Pancreas (tissue), 10 donors: ENCODE measurements at places on chromosomes 4 and X. TPM values are rescaled to one million over a fixed set of nuclear protein-coding genes. Genes with fewer than 3 reads are reported as not detected.

DNA sequence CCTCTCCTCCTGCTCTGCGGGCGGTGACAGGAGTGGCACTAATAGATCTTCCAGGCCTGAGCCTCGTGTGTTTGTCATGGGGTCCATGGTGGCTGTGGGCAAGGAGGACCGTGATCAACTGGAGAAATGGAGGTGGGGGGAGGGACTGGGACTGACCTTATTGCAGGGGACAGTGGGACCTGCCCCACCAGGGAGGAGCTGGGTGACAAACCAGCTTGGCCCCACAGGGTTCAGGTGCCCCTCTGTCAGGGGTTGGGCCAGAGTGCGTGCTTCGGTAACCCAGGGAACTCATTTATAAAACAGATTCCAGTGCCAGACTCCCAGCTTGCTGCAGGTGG lies 366.5 kb downstream of the BCOR start:
- no peak for DNase-seq

GRCh38 chr4:83932750-83933391 lies 397.0 kb downstream of the GPAT3 start:
- DNase-seq = no peak

- DNase-seq = peak; percentile 30
Measured at GRCh38 chrX:108736509-108737479, at the start of gene IRS4. Gene IRS4, minus strand, starts transcription at chrX:108736563.

- DNase-seq = peak; percentile 34
Measured at GRCh38 chr4:5423670-5424069, 284.7 kb downstream of the EVC2 start.

DNA sequence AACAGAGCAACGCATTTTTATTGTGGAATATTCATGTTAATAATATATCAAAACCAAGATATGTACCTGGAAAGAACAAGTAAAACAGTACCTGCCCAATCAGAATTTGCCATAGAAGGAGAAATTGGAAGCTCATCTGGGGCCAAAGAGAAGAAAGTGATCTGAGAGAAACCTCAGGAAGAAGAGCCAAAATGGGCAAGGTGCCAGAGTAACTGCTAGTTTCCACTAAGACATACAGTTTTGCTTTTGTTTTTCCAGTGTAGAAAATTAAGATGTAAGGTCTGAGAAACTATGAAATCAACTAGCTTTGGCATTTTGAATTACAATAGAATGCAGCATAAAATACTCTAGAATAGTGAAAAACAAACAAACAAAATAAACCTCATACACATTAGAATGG lies 2201.2 kb downstream of the ARAP2 start:
- DNase-seq = no peak

- DNase-seq = no peak
Measured at GRCh38 chr4:101753721-101754120, 36.8 kb upstream of the BANK1 start.

GRCh38 chrX:14590216-14590615 lies 60.9 kb downstream of the GLRA2 start:
- DNase-seq = no peak

DNA sequence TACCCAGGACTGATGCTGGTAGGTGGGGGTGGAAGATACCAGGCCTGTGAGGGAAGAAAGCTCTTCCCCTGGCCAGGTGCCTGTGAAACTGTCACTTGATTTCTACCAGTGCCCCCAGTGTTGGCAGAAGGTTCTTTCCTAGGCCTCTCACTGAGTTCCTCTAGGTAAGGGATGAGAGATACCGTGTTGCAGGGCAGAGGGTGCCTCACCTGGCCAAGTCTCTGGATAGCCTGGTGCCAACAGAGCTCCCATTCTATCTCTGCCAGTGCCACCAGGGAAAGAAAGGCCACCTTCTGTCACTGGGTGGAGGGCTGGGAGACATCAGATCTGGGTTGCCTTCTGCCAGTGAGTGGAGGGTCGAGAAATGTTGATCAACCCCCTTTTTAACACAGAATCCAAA lies 94.1 kb downstream of the RTL5 start:
- no peak for DNase-seq

Gene PTPN13
- total RNA-seq = 7.6 TPM

Gene TIGD4
- 0.06 TPM for total RNA-seq

Gene APLN
- 0.61 TPM for total RNA-seq

Gene CCDC120
- total RNA-seq = 4.5 TPM

Gene ERAS
- total RNA-seq = not detected

Gene PABPC5
- total RNA-seq = 0.16 TPM
